ENCODE measurements at places on chromosomes 13 and 19. TPM values are rescaled to one million over a fixed set of nuclear protein-coding genes. Genes with fewer than 3 reads are reported as not detected.

DNA sequence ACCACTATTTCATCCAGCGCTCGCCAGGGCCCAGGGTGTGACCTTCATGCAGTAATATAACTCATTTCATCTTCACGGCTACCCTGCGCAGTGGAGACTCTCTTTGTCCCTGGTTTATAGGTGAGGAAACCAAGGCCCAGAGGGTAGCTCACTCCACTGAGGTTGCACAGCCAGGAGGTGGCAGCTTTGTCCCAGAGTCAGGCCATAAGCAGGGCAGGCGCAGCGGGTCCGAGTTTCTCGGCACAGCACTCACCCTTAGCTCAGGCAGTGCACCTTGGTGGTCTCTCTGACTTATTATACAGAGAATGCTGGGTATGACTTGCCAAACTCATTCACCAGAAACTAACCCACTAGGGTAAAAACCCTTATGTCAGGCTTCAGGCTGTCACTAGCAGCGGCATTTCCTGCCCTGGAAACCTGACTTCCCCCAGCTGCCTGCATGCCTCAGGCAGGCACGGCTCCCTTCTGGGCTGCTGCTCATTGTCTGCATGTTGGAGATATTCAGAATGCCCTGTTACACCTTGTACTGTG, 24.5 kb downstream of the PPP5C start:
- ATAC-seq: no peak

DNA sequence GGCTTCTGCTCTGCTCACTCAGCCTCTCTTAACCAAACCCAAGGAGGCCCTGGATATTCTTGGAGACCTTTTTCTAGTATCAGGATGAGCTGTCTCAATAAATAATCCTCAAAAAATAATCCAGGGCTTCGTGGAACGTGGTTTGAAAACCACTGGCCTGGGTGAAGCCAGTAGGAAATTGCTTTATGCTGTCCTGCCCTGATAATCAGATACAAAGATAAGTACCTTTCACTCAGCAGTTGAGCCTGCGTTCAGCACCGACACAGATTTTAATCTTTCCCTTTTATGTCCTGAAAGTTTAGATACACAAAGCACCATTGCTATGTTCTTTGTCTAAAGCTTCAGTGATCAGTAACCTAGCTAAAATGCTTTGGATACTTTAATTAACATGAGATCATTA, 460.0 kb downstream of the RFC3 start:
- ATAC-seq: no peak

DNA sequence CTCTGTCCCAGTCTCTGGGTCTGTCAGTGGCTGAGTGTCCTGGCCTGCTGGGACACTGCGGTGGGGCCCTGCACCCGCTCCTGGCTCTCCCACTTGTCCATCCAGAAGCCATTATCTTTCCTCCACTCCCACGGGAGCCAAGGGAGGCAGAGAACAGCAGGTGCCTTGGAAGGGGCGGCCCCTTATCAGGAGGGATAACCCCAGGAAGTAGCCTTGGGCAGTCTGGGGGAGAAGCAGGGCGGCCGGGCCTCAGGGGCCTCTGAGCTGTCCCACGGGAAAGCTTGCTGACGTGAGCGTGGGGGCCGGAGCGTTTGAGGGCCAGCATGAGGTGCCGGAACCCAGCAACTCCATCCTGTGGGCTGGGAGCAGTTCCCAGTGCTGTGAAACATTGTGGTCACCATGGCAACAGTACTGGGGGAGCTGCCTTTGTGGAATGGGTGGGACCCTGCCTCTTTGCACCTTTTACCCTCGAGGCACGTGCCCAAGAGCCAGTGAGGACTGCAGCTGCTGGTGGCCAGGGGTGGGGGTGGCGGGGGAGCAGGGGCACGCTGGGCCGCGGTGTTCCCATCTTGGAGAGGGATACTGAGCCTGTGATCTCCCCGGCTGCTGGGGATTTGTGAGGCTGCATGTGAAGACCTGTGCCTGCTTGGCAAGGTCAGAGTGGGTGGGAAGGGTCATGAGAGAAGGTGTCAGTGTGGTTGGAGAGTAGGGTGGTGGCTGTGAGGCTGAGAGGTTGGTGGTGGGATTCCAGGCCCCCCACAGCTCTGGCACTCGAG, 20.9 kb downstream of the KLHL26 start:
- ATAC-seq: no peak

CEACAM20 gene
- total RNA-seq: not detected

GRCh38 chr13:95547531-95548167, 4.9 kb upstream of the CLDN10 start:
- no peak for ATAC-seq

DNA sequence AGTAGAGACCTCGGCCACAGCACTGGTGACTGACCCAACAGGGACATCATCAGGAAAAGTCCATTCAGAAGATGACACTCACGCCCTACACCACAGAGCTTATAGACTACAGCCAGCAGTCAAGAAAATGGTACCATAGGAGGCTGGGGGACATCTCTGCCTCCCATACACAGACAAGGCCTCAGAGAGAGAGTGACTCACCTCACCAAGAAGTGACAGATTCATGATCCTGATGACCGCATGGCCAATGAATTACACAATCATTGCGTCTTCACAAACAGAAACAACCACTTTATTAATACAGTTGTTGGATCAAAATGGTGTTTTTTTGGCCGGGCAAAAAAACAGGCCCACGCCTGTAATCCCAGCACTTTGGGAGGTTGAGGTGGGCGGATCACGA, 260.8 kb upstream of the TSHZ3 start:
- ATAC-seq: no peak

DNA sequence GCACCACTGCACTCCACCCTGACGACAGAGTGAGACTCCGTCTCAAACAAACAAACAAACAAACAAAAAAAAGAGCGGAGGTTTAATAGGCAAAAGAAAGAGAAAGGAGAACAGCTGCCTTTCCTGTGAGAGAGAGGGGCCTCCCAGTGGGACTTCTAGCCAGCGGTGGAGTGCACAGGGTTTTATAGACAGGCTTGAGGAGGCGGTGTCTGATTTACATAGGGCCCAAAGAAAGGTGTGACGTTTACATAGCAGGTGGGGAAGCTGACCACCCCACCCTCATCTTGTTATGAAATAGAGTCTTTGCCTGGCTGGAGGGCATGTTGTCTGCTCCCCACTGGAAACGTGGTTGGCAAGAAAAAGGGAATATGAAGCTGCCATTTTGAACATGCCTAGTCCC, 106.0 kb upstream of the CSNK1A1L start:
- ATAC-seq: no peak

CCNA1 gene
- total RNA-seq: 3.1 TPM

DNA sequence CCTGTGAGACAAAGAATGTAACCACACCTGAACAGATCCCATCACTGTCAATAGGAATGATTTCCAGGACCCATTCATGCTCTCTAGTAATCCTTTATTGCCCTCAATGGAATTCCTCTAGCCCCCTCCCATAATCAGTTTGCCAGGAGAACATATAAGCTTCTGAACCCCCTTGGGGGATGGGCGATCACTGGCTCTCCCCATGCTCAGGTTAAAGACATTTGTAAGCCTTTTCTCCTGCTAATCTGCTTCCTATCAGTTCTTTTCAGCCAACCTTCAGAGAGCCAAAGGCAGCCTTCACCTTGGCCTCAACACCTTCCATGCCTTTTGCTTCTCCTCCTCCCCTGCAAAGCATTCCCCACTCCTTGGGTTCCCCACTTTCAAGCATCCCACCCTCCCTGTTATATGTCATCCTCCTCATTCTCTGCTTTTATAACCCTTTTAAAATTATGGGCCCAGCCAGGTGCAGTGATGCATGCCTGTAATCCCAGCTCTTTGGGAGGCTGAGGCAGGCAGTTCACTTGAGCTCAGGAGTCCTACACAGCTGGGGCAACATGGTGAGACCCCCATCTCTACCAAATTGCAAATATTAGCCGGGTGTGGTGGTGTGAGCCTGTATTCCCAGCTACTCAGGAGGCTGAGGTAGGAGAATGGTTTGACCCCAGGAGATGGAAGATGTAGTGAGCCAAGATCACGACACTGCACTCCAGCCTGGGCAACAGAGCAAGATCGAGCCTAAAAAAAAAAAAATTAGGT, 12.4 kb downstream of the DPRX start:
- ATAC-seq: no peak
